Stimulated activated CD4-positive, alpha-beta T cell treated with anti-CD3 and anti-CD28 coated beads, Interleukin-4, amount 100 ng/mL, for 1 hour (primary cell): ENCODE measurements at places on chromosomes 12 and 14.

- no peak for DNase-seq
These were observed 10.1 kb downstream of the ADSS1 start for GRCh38 chr14:104734051-104734587.

- no peak for DNase-seq
These were observed 194.2 kb downstream of the SYT10 start for GRCh38 chr12:33245434-33245833.

- DNase-seq: no peak
These were observed 4.2 kb downstream of the RIN3 start for GRCh38 chr14:92517761-92518160.

DNA sequence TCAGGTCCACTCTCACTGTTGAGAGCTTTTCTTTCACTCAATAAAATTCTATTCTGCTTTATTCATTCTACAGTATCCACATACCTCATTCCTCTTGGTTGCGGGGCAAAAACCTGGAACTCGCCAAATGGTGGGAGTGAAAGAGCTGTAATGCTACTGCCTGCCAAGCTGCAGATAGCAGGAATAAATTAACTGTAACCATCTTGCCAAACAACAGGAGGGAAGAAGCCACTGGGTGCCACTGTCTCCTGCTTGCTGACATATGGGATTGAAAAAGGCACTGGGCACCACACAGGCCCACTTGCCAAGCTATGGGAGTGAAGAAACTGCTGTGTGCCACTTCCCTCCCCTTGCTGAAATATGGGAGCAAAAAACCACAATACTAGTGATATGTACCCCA is 111.9 kb upstream of the CNTN1 start:
- no peak for DNase-seq

- no peak for DNase-seq
These were observed 375.0 kb downstream of the TRHDE start for GRCh38 chr12:72647139-72647538.

DNA sequence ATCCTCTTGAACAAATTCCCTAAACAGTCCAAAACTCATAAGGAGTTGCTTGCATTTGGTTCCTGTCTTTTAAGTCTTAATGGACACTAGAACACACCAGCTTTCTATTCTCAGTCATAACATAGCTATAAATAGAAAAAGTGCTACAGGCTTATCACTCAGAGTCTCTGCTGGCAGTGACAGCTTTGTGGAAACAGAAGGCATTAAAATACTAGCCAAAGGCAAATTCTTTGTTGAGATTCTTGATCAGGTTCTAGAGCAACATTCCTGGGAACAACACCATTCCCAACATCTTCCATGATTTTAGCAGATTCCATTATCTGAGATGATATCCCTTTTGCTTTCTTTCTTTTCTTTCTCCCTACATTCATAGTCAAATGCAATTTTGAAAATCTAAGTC is 207.7 kb upstream of the PLEKHG7 start:
- no peak for DNase-seq

GRCh38 chr12:30631740-30632139 is 63.9 kb downstream of the IPO8 start:
- DNase-seq: no peak

- no peak for DNase-seq
These were observed 39.8 kb downstream of the GRIN2B start for GRCh38 chr12:13941258-13942249.

DNA sequence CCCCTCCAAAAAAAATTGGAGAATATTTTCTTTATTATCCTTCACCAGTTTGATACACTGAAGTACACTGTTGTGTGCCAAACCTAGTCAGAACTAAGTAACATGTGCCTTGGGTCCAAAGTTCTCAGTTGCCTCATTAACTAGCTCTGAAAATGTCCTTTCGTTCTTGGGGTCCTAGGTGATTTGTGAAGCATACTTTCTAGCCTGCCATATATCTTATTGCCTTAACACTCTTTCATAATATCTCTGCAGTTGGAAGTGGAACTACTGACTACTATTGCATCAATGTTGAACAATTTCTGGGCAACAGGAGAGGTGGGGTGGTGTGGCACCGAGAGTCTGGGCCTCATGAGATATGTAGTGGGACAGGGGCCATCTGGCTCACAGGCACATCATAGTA is 592.9 kb upstream of the FBXO33 start:
- DNase-seq: no peak

DNA sequence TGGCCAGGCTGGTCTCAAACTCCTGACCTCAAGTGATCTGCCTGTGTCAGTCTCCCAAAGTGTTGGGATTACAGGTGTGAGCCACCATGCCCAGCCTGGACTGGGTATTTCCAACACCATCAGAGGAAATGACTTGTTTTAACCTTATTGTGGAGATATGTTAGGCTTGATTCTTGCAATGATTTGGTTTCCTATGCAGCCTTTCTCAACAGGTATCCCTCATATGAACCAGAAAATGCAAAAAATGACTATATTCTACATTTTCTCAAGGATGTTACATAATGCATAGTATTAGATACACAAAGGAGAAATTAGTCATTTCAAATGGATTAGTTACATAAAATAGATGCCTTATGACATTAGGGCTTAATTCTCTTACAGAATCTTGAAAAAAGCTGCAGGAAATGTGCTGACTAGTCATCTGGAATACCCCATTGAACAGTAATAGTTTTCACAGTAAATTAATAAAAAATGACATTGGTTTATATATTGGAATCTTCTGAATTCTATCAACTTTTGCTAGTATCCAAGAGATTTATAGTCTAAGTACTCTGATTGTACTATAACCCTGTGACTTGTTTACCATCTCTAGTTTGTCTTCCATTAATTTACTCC is 132.6 kb downstream of the INSM2 start:
- DNase-seq: no peak

DNA sequence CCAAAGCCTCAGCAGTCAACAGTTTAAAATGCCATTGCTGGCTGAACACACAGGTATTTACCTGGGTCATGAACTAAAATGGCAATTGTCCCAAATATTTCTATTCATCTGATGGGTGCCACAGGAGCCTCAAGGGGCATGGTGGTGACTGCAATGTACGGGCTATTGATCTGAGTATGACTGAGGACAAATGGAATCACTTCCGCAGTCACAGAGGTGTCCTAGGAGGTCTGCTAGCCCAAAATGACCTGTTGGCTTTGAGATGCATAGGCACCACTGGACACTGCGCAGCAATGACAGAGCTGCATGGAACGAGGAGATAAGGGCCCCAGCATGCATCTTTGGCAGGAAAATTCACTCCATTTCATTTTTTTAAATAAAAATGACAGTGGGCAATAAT is 474.1 kb upstream of the SOX5 start:
- DNase-seq: no peak

DNA sequence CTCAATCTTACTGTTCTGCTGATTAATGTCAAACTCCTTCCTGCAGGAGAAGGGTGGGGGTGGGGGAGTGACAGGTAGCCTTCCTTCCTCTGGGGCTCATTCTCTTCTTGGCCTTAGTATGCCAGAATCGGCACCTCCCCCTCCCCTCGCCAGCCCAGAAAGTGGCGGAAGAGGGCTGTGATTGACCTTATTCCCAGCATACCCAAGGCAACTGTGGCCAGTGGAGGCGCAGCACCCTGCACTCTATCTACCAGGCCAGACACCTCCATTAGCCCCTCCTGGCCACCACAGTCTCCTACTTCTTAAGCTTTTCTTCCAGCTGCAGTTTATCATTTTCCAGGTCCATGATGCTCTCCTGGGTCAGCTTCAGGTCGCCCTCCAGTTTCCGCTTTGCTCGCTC is 15.5 kb downstream of the MYH6 start:
- no peak for DNase-seq

GRCh38 chr12:29756741-29757390 is 26.9 kb downstream of the TMTC1 start:
- DNase-seq: no peak

DNA sequence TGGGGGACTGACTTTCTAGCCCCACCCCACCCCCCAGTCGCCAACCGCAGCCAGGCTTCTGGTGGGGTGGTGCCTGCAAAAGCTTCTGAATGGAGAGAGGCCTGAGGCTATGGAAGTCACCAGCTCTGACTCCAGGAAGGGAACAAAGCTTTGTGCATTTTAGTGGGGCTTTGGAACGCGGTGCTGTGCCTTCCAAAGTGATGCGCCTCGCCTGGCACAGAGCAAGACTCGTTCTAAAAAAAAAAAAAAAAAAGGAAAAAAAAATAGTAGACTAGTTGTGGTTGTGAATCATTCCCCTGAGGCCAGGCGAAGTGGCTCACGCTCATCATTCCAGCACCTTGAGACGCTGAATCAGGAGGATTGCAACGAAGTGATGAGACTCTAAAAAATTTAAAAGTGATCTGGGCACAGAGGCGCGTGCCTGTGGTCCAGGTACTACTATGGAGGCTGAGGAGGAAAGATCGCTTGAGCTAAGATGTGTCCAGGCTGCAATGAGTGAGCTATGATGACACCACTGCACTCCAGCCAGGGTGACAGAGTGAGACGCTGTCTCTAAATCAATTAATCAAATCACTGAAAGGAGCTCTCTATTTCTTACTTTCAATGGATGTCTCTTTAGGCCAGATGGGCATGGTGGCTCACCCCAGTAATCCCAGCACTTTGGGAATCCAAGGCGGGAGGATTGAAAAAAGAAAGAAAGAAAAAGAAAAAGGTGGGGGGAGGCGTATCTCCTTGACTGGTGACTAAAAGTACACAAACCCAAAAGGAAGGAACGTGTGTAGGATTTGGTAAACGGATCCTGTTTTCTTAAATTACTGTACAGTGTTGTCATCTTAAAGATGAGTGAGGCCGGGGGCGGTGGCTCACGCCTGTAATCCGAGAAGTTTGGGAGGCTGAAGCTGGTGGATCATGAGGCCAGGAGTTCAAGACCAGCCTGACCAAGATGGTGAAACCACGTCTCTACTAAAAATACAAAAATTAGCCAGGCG is 259.6 kb upstream of the ALG10B start:
- no peak for DNase-seq

DNA sequence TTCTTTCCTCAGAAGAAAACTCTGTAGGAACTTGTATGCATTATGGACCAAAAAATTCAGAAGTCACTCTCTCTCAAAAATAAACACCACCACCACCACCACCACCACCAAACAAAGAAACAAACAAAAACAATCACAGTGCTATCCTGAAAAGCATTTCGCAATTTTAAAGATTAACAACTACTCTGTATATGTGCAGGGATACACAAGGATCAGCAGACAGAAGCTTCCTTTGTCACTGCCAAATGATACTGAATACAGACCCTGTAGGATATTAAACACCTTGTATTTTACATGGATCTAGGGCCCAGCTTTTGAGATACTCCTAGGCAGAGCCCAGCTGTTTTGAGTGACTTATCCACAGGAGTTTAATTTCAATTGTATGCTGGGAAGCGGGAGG is 31.7 kb downstream of the ATP2B1 start:
- no peak for DNase-seq

GRCh38 chr12:68478516-68479260 is 132.0 kb upstream of the RAP1B start:
- no peak for DNase-seq

- no peak for DNase-seq
These were observed 210.6 kb upstream of the NOVA1 start for GRCh38 chr14:26808407-26808806.

DNA sequence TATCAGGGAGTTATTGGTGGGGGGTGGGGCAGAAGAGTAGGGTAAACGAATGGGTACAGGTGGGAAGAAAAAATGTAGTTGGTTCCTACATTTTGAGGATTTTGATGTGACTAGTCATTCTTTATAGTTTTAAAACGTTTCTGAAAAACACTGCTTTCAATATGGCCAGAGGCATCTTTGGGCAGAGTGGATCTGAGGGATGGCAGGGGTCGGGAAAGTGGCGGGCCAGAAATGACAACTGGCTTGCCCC is 527 bp upstream of the ATP23 start:
- DNase-seq: no peak

DNA sequence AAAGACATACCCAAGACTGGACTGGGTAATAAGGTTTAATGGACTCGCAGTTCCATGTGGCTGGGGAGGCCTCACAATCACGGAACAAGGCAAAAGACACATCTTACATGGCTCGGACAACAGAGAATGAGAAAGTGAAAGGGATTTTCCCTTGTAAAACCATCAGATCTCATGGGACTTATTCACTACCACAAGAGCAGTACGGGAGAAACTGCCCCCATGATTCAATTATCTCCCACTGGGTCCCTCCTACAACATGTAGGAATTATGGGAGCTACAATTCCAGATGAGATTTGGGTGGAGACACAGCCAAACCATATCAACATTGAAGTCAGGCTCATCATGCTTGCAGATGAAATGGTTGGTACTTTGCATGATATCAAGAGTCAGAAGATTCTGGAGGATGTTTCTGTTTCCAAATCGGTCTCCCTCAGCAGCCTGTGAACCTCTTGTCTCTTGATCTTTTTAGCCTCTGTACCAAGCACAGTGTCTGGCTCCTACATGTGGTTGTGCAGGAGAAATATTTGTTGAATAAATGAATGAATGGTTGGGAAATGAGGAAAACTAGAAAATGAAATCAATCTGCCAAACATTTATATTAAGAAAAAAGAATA is 98.6 kb downstream of the VRK1 start:
- DNase-seq: no peak

- DNase-seq: no peak
These were observed 1487.0 kb upstream of the FLRT2 start for GRCh38 chr14:84042992-84043391.

DNA sequence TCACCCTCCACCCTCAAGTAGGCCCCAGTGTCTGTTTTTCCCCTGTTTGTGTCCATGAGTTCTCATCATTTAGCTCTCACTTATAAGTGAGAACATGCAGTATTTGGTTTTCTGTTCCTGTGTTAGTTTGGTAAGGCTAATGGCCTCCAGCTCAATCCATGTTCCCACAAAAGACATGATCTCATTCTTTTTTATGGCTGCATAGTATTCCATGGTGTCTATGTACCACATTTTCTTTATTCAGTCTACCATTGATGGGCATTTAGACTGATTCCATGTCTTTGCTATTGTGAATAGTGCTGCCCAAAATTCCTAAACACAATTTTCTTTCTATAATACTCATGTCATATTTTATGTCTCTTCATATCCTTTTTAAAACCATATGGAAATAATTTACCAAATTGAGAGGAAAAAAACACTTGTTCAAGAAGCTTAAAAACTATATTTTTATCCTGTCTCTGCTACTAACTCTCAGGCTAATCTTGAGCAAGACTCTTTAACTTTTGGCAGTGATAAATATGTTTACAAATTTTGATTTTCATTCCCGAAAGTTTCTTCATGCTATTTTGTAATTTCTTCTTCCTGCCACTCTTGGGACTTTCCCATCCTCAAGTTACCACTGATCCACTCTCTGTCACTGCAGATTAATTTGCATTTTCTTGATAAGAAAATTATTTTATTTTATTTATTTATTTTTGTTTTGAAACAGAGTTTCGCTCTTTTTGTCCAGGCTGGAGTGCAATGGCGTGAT is 28.0 kb upstream of the OSBPL8 start:
- no peak for DNase-seq

GRCh38 chr14:58298477-58299400 is at the start of gene ARID4A:
ARID4A (plus strand) TSS chr14:58298555; CDS start chr14:58299855, 1,300 bp downstream.
- peak; percentile 71 for DNase-seq
